Stimulated activated CD8-positive, alpha-beta memory T cell treated with anti-CD3 and anti-CD28 coated beads, Interleukin-15, amount 100 ng/mL, for 48 hours (primary cell): ENCODE measurements at places on chromosomes 2 and 18.

DNA sequence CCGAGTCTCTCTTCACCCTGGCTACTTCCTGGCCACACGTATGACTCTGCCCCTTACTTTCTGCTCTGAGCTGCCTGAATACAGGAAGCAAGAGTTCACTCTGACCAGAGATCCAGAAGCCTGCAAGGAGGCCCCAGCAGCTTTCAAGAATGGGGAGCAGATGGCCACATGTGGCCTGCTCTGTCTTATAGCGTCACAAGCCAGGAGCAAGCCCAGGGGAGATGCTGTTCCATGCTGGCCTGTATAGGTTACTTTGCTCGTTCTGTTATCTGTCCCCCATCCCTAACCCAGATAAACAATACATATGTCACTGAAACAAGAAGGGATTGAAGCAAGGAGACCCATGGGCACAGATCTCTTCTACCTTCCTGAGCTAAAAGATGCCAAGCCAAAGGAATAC, 4.3 kb downstream of the PNKD start:
- no peak for DNase-seq

DNA sequence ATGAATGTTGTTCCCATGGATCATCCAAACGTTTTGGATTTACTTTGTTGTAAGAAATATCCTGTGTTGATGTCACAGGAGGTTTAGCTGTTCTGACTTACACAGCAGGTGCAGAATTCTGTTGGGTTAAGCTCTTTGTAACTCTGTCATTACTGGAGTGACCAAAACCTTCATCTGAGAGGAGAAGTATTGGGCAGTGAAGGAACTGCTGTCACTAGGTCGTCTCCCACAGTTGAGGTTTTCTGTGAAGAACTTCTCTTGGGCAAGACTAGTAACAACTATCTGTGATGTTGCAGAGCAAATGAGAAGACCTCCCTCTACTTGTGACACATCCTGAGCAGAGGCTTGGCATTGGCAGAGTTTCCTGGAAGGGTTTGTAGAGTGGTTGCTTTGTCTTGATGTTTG, 2.9 kb downstream of the SPTBN1 start:
- no peak for DNase-seq

GRCh38 chr2:217220228-217221013, 360.6 kb upstream of the TNP1 start:
- no peak for DNase-seq

DNA sequence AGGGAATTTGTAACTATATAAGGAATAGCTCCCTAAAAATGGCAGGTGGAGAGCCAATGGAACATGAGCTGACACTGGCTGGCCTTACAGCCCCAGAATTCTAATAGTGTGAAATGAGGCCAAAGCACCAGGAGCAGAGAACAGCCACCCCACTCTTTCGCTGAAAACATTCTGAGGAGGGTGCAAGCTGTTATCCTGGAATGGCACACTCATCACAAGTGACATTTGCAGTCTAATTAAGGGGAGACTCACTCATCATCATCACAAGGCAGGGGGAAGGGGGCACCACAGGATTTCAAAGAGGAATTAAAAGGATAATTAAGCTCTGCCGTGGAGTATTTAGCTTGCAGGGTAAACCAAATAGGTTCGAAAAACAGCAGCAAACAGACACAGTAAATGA, 94.3 kb downstream of the EDAR start:
- DNase-seq, result no peak

GRCh38 chr18:65938592-65939372, 188.0 kb downstream of the CDH7 start:
- DNase-seq, result no peak

DNA sequence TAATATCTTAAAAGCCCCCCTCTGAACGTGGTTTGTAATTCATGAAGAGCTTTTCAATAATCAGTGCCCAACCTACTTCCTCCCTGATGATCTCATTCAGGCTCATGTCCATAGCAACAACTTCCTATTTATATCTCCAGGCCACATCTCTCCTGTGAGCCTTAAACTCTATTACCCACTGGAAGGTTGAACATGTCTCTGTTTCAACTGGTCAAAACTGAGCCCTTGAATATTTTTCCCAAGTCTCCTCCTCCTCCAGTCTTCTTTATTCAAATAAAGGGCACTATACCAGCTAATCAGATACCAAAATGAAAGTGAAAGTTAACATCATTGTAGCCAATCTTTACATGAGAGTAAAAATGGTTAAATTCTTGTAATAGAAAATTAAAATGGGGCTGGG, 63.7 kb upstream of the ITGA4 start:
- DNase-seq, result no peak

DNA sequence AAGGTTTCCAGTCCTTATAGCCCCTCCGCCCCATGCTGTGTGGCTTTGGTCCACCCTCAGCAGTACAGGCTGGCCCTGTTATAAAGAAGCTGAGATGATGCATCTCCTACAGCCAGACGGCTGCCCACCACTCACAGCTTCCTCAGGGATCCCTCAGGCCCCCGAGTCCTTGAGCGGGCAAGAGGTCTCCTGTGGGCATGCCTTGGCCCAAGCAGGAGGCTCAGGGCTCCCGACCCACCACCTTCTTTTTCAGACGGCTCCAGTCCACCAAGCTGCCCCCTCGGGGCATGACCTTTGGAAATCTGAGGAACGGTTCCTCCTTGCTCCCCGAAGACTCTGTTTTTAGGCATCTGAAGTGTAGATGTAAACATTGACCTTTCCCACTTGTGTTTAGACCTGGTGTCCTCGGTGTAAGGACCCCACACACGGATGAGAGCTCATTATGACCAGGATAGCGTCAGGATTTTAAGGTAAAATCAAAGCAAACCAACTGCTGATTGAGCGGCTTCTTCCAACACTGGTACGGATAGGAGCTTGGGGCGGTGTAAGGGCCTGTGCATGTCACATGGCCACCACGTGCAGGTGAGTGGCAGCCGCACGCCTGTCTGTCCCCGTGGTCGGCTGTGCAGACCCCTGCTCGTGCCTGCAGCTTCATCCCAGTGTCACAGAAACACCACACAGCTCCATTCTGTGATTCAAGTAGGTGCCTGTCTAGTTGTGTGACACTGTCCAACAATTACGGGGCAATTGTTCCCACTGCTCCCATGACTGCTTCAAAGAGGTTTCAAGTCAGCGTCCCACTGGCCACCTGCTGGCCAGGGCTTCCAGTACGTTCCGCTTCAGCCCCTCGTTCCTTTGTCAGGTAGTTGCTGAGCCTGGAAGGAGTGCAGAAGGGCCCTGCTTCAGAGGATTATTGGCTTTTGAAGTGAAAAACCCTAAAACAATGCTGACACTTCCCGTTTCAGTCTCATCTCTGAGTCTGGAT, 74.7 kb downstream of the NDUFA10 start:
- DNase-seq, result no peak

DNA sequence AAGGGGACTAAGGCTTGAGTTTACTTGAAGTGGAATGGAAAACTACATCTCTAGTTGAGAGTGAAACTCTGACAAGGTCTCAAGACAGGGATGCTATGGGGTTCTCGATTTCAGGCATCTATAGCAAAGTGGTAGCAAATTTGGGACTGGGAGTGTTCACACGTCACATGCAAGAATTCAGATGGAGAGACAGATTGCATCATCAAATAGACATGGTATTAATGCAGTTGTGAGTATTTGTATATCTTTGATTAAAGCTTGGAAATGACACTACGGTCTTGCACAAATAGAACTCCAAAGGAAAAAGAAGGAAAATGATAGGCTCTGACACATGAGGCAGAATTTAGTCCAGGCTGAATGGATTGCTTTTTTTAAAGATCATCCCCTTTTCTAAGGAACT, 1061.6 kb upstream of the FANCL start:
- DNase-seq, result no peak

- DNase-seq, result no peak
Observed at GRCh38 chr18:48460929-48461583, 51.9 kb upstream of the ZBTB7C start.

GRCh38 chr2:22991844-22992243, 393.1 kb upstream of the KLHL29 start:
- DNase-seq, result no peak

GRCh38 chr2:152097801-152098495, 896 bp downstream of the CACNB4 start:
- no peak for DNase-seq

DNA sequence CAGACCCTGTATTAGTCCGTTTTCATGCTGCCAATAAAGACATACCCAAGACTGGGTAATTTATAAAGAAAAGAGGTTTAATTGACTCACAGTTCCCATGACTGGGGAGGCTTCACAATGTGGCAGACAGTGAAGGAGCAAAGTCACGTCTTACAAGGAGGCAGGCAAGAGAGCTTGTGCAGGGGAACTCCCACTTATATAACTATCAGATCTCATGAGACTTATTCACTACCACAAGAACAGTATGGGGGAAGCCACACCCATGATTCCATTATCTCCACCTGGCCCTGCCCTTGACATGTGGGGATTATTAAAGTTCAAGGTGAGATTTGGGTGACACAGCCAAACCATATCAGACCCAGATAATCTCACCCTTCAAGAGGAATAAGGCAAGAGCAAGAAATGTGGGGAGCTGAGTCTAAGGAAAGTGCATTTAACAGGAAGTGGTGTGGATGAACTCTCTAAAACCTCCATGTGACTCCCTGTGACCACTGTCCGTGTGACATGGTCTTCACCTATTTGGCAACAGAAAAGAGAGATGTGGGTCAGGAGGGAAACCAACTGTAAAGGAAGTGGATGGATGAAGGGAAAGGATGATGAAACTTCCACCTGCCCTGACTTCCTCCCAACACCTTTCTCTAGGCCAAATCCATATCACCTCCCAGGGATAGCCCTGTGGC, 110.6 kb downstream of the ATL2 start:
- DNase-seq, result no peak

DNA sequence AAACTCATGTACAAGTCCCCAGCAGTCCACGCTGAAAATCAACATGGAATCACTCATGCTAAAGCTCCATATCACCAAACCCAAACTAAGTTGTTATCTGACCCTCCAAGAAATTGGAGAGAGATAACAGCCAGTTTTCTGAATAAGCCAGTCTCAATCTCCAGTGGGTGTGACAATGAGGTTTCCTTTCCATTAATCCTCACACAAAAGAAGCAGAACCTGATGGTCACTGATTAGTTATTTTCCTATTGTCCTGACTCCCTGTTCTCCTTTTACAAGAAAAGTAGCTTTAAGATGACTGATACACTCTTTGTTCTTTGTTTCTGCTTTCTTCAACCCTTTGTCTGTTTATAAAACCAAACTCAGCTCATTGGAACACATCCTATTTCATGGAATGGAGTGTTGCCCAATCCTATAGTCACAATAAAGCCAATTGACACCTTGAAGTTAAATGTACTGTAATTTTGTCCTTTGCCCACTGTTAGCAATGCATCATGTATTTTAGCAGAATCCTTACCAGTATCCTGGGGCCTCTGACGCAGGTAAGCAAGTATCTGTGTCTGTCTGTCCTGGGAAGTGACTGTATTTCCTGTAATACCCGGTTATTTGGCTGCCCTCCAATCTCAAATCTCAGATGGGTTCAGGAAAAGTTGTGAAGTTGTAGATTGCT, 30.6 kb upstream of the SH3RF3 start:
- DNase-seq, result no peak

GRCh38 chr2:126802316-126802715, 96.4 kb upstream of the TEX51 start:
- DNase-seq, result no peak

- no peak for DNase-seq
Observed at GRCh38 chr18:8694891-8695290, 10.5 kb upstream of the MTCL1 start.

DNA sequence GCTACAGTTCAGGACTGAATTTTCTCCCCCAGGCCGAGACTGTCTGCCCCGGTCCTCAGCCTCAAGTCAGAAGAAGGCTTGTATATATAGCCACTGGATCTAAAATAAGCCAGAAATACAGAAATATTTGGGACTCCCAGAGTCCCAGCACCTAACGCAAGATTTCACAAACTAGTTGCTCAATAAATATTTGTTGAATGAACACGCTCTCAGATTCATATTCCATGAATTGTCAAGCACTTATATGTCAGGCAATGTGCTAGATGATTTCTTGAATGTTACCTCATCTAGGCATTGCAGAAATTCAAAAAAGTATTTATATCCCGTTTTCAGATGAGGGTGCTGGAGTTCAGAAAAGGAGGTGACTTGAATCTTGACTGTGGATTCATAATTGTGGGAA, 163.7 kb upstream of the KLHL29 start:
- DNase-seq, result no peak

- DNase-seq, result no peak
Observed at GRCh38 chr2:155722290-155722689, 610.2 kb downstream of the NR4A2 start.

GRCh38 chr2:24832073-24832461, 38.8 kb downstream of the CENPO start:
- DNase-seq, result no peak

DNA sequence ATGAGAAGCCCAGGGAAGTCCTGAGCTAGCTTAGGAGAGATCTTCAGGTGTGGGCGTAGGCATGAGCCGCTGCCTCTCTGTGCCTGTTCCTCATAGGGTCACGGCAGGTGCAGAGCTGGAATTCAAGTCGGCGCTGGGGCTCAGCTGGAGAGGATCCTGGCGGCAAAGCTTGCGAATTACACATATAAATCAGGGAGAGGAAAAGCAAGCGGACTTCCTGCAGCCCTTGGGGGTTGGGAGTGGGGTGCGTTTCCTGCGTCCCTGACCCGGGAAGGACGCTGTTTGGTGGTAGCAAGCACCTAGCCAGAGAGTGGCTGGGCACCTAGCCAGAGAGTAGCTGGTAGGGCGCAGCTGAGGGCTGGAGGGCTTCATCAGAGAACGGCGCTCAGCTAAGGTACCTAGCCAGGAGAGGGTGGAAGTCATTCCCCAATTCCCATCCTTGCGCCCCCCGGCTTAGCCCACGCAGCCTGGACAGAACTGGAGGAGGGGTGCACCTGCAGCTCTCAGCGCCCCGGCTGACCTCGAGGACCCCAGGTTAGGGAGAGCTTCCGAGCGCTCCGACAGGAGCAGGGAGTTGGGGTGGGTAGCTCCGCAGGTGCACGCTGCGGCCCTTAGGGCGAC, 459 bp upstream of the EFR3B start:
- DNase-seq, result no peak

DNA sequence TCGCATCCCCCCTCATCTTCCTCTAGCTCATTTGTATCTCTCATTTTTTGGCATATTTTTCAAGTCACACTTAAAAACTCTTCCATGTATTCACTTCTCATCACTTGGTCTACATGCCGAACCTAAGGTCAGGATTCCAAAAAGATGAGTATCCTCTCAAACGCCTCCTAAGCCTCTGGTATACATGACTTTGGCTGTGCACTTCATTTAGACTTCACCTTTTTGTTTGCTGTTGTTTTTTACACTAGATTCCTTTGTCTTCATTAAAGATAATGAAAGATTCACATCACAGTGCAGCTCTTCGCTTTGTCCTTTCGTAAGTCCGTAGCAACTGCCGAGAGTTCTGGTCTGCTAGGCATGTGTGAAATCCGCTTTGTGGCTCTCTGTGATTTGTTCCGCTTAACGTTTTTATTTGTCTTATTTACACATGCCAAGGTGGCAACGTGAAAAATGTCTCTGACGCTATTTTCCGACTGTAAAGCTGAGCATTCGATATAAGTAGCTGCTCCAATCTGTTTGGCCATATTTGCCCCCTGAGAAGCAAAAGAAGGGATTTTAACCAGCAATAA, 17.7 kb downstream of the RND3 start:
- no peak for DNase-seq

GRCh38 chr2:179377296-179377695, 112.7 kb upstream of the SESTD1 start:
- no peak for DNase-seq

- DNase-seq, result no peak
Observed at GRCh38 chr18:48959921-48960920, 9.5 kb upstream of the SMAD7 start.

GRCh38 chr2:38898256-38898655, 8.6 kb downstream of the ARHGEF33 start:
- DNase-seq, result no peak
